ENCODE measurements at places on chromosomes 6 and 20.

DNA sequence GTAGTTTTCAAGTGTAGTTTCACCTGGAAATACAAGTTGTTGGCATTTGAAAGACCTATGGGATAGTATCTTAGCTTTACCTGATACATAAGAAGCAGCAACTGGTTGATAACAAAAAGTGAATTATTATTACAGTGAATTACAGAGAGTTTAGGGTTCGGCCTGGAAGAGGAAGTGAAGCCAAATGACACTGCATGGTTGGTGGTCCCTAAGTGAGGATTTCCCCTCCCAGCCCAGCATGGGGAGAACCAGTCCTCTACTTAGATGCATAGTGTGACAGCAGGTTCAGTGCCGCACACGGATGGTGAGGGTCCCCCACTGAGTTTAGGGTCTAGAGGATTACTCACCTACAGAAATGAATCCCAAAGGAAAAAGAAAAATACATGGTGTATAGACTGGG is 18.1 kb downstream of the HLA-DPB1 start:
- no peak for DNase-seq

DNA sequence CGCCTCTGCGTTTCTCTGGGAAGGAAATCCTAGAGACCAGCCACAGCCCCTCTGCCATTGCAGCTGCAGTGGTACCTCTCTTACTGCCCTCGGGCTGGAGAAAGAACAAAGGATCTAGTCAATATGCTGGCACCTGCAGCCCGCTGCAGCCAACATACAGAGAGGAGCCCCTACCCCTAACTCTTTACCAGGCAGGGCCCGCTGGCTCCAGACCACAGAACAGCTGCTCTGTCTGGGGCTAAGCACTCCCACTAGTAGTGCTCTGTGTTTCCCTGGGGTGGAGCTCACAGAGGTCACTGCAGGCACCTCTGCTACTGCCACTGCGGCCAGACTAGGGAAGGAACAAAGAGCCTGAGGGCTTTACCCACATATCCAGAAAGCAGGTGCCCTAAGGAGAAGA is 93.8 kb upstream of the IMPG1 start:
- DNase-seq: no peak

DNA sequence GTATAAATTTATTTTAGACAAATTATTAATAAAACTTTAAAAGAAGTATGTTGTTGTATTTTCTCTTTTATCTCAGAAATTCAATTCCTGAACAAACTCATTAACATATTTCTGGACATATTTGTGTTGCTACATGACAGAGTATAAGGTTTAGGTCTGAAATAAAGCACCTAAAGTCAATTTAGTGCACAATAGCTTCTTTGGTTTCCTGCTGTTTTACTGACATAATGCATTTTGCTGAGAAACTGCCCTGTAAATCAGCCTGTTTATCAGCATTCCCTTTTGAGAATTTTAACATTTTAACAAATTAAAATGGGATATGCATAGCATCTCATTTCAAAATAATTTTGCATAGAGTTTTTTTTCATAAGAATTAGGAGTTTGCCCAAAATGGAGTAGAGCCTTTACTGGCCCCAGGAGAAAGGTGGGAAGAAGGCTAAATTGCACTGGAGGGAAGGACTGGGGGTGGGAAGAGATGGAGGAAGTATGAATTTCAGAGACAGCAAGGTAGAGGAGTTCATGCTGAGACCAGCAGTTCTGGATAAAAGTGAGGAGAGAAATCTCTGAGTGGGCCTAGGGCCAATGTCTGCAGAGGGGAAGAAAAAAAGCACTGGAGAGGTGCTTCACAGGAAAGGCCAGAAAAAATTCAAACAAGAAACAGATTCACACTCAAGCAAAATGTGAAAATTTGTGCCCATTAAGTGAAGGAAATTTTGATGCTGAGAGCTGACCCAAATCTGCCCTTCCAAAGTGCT is 324.2 kb upstream of the HSF2 start:
- no peak for DNase-seq

DNA sequence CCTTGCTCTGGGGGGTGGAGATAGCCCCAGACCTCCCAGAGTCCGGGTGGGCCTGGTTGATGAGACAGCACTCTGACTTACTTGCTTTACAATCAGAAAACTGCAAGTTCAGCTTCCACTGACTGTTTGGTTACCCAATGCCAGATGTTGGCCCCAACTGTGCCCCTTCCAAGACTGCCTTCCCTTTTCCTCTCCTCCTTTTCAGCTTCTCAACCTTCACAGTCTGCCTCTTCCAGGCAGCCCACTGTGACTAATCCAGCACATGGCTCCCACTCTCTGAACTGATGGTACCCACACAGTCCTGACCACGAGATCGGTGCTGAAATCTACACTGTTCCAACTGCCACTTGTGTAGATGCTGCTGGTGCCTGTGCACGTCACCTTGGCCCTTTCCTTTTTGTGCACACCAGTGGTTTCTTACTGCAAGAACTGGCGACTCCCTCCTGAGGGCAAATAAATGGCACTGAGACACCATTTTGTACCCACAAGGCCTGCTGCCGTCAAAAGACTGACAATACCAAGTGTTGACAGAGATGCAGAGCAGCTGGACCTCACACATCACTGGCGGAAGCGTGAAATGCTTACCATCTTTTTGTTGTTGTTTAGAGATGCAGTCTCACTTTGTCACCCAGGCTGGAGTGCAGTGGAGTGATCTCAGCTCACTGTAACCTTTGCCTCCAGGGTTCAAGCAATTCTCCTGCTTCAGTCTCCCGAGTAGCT is 1.8 kb upstream of the ARFGAP1 start:
- no peak for DNase-seq

- no peak for DNase-seq
These were observed 47.9 kb downstream of the STK35 start for GRCh38 chr20:2149507-2149906.

Measured in GOT3 (cell line).